ENCODE measurements at places on chromosomes 7 and 10.

DNA sequence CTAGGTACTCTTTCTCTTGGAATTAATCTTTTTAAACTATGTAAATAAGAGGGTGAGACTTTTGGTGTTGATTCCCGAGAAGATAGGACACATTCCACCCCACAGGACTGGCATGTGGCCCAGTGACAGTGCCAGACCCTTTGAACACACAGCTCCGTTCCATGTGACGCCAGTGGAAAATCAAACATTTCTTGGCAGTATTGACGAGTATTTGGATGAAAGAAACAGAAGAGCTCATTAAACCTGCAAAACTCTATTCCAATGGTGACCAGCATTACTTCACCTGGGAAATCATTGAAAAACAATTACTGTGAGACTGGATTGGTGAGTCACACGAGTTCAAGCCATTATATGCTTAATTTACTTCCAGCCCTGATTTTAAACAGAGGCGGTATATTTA is 25.8 kb downstream of the AKR1E2 start:
- peak; percentile 23 for DNase-seq

DNA sequence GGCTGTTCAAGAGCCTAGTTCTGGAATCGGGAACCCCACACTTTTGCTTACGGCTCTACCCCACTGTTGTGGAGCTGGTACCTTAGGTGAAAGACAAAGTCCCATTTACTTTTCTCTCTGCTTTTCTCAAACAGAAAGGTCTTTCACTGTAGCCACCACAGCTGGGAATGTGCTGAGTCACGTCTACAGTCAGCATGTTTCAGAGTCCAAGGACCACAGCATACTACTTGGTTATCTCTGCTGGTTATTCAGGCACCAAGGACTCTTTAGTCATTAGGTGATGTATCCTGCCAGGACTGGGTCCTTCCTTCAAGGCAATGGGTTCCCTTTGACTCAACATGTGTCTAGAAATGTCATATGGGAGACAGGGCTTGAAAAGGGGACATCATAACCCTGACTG is 266.8 kb upstream of the STEAP1 start:
- DNase-seq: no peak

- DNase-seq: no peak
Observed at GRCh38 chr10:22837351-22837750, 90.5 kb upstream of the ARMC3 start.

DNA sequence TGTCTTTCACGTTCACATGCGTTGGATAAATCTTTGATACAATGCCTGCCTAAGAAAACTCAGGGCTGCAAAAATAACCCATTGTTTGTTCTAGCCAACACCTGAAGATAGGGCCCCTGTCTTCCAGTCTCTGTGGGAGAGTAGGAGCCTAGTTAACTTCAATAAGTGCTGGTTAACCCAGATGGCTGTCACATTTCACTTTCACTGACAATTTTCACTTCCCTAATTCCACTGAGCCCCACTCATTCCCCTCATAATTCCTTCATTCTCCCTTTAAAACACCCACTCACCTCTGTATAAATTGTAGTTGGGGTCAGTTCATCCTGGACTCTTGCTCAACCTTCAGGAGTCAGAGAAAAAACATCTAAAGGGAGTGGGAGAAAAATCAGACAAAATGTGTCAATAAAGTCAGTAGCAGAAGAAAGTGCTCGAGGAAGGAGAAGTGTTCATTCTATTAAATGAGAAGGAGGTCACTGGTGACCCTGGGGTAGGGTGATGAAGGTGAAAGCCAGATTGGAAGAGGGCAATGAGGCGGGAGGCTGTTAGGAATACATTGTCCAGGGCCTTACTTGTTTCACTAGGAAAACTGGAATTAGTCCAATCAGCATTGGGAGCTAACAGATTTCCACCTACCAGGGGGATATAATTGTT is 51.2 kb upstream of the ABI1 start:
- DNase-seq: no peak

GRCh38 chr7:71235253-71235652 is 103.3 kb downstream of the GALNT17 start:
- DNase-seq: no peak

- DNase-seq: peak; percentile 86
Observed at GRCh38 chr7:37198906-37199485, 249.7 kb downstream of the ELMO1 start.
